ENCODE measurements at places on chromosomes 11 and 22.

DNA sequence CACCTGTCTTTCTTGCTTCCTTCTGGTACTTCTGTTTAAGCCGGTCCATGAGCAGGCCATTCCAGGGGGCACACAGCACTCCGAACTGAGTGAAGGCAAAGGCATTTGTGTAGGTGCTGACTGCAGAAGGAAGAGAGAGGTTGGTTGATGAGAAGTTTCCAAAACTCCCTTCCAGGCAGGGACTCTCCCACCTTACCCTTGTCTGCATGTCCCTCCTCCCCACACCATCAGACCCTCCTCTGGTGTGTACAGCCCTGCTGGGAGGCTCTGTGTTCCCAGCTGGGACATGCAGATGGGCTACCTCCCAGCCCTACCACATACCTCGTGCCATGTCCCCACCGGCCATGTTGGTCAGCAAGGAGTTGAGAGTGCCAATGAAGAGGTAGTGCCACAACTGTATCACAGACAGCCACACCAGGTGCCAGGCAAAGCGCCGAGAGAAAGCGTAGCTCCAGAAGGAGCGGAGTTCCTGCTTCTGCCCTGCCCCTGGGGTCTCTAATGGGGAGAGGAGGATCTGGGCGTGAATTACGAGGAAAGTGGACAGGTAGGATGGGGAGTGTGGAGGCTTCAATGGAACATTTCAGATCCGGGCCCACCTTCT, 12.2 kb downstream of the SLC43A3 start:
- no peak for DNase-seq

DNA sequence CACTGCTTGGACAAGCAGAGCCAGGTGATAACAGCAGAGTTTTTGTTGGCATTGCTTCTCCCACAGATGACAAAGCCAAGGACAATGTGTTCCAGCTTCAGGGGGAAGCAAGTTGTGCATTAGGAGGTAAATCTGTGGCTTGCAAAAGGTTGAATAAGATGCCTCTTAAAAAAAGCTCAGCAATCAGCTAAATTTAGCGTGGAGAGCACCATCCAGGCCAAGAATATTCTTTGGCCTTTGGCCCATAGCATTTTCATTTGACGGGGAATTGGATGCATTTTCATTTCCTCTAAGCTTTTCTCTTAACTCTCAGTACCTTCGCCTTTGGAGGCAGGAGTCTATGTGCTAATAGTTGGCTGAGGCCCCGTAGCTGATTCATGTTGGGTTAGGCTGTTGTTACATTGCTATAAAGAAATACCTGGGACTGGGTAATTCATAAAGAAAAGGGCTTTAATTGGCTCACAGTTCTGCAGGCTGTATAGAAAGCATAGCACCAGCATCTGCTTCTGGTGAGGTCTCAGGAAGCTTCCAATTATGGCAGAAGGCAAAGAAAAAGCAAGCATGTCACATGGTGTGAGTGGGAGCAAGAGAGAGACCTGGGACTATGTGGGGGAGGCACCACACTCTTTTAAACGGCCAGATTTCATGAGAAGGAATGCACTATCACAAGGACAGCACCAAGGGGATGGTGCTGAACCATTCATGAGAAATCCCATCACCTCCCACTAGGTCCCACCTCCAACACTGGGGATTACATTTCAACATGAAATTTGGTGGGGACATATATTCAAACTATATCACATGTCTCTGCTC, 350.1 kb upstream of the C11orf87 start:
- DNase-seq: no peak

DNA sequence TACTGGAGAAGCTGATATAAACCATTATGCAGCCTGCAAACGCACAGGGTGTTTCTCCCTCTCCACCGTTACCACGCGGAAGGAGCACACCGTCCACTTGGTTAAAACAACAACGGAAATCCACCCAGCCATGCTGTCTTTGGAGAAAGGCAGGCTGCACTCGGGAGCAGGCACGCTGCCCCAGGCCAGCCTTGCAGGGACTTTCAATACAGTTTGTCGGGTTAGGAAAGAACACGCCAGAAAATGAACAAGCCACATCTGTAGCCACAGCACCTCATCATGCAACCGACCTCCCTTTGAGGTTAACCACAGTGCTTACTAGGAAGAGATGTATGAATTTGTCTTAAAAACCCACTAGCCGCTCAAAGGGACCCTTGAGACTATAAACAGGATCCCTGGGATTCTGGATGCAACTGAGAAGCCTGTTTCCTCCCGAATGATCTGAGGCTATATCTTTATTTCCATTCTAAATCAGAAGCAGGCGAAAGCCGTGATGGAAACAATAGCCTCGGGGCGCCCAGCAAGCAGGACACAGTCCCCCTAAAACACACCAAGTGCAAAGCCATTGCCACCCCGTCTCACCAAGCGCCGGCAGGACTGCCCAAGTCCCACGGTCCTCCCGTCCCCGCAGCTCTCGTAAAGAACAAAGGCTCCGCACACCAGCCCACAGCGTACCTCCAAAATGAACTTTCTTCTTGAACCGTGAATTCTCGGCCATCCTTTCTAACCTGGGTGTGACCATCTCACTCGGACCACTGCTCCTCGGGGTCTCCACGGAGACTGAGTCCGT, 318.9 kb downstream of the CTTN start:
- no peak for DNase-seq

- DNase-seq: no peak
Measured at GRCh38 chr11:79274636-79275331, 166.0 kb downstream of the TENM4 start.

- no peak for DNase-seq
Measured at GRCh38 chr22:45334528-45334927, 24.8 kb downstream of the FAM118A start.

DNA sequence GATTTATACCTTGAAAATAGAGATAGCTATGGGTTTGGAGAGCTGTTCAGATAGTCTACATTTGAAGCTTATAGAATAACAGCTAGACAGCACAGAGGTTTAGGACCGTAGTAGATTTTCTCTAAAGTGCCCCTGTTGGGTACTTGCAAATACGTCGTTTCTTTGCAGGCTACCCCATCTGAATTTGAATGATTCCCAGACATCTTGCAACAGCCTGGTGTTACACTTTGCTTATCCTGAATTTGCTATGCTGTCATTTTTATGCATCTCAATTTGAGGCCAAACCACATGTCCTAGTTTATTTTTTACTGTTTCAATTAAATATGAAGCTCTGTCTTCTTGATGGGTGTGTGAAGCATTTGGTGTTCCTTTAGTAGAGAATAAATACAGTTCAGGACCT, 142.1 kb downstream of the WNT11 start:
- DNase-seq: no peak

GRCh38 chr22:21073023-21073422, 27.3 kb downstream of the LRRC74B start:
- no peak for DNase-seq

DNA sequence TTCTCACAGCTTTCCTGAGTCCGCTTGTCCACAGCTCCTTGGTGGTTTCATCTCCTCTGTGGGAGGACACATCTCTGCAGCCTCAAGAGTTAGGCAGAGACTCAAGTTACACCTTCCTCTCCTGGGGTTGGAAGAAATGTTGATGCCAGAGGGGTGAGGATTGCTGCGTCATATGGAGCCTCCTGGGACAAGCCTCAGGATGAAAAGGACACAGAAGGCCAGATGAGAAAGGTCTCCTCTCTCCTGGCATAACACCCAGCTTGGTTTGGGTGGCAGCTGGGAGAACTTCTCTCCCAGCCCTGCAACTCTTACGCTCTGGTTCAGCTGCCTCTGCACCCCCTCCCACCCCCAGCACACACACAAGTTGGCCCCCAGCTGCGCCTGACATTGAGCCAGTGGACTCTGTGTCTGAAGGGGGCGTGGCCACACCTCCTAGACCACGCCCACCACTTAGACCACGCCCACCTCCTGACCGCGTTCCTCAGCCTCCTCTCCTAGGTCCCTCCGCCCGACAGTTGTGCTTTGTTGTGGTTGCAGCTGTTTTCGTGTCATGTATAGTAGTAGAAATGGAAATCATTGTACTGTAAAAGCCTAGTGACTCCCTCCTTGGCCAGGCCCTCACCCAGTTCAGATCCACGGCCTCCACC, 11.7 kb downstream of the RASD2 start:
- DNase-seq: peak; percentile 73

GRCh38 chr11:125376856-125377255, 119.2 kb downstream of the FEZ1 start:
- DNase-seq: no peak

GRCh38 chr11:125201525-125202141, 37.1 kb downstream of the PKNOX2 start:
- DNase-seq: peak; percentile 9

DNA sequence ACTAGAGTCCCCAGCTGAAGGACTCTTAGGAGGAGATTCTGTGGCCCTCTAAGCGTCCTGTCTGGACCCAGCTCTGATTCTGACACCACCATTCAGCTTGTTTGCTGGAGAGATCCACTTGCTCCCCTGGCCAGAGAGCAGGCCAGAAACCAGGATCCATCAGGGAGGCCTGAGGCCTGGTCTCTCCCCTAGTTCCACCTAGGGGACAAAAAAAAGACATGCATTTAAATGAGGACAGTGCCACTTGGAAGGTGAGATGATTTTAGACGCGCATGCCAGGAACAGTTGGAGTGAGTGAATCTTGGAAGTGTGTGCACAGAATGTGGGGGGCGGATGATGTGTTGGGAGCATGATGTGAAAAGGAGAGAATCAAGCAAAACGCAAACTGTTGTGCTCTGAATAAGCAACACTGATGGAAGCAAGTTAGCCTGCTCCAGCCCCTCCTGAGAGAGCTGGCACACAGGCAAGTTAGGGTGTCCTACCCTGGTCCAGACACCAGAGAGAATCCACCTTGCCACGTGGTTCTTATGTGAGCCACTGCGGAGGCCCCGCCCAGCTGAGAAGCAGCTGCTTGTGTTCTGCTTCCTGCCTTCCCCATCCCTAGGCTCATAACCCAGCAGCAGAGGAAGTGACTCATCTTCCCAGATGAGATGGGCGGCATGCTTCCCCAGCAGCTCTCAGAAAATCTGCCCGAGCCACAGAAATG, 8.0 kb upstream of the SLCO2B1 start:
- peak; percentile 77 for DNase-seq

DNA sequence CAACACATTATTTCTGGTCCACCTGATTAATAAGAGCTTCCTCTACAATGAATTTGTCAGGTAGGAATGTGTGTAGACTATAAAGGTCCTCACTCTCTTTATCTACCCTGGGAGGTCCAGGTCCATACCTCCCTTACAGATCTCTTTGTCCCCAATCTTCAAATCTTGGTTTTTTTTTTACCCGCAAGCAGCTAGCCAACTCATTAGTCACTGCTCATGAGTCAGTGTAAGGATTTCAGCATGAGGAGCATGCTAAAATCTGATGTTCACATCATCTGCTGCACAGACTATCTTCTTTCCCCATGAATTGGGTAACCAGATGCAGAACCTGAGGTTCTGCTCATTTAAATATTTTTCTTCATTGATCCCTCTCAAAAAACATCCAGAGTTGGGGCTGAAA, 397.0 kb upstream of the ISX start:
- no peak for DNase-seq

DNA sequence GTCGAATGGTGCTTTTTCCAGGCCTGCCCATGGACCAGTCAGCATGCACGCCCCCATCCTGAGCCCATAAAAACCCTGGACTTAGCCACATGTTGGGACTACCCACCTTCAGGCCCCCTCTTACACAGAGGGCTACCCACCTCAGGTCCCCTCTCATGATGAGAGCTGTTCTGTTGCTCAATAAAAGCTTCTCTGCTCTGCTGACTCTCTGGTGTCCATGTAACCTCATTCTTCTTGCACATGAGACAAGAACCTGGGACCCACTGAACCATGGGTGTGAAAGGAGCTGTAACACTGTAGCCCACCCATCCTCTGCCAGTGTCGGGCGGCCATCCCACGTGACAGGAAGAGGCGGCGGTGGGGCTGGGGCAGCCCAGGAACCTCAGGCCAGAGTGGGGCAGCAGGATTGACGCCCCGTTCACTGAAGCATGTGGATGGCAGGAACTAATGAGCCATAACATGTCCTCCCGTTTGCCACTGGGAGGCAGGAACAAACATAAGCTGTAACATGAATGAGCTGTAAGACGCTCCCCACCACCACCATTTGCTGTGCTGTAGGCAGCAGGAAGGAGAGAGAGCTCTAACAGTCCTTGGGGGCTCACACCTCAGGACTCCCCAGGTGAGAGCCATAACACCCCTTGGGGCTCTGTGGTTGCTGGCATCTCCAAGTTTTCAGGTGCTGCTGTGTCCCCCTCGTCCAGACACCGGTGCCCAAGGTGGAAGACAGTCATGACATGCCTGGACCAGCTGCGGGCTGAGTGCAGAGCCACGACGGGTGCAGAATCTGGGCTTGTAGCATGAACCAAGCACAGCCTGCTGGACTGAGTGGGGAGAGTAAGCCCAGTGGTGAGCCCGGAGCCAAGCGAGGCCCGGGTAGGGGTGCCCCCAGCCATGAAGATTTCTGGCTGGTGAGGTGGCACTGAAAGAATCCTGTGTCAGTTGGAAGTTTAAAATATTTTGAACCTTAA, 69.4 kb downstream of the MCHR1 start:
- no peak for DNase-seq

DNA sequence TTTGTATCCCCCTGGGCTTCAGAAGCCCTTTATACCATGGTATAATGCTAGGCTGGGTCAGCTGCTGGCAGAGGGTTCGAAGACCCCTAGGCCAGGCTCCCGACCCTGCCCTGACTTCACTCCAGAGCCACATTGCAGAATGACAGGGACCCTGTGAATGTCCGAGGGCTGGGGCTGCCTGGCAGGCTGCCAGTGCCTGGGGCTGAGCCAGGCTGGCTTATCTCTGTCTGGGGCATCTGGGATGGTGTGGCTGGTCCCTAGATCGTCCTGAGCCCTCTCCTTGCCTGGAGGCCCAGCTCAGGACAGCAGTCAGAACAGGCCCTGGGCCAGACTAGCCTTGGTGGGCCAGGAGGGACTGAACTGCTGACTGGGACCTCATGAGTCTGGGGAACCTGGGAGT, 3.7 kb downstream of the ZDHHC8 start:
- DNase-seq: no peak

DNA sequence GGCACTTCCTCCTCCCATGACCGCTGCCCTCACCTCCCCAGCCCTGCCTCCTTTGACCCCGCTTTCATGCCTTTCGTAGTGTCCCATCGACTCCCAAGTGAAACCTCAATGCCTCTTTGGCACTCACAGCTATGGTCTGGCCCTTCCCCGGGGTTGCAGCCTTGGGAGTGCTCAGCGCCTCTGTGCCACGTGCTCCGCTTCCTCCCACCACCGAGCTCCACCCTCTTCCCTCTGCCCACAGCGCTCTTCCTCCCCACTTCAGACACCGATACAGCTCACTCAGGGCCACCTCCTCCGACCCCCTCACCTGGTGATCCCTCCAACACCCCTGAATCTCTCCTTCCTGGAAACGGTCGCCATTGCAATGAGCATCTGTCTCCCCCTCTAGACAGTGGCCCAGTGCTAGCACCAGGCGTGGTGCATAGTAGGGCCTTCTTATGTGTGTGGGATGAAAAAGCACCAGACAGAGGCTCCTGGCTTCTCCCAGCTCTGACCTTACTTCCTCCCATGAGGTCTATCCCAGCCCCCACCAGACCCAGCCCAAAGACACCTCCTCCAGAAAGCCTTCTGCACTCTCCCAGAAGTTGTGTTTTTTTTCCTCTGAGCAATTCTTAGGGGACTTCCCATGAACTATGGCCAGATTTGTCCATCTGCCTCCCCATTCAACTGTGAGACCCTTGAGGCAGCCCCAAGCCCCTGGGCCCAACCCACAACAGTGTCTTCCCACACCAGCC, 16.4 kb upstream of the SCGB1A1 start:
- no peak for DNase-seq

Data from Karpas-422 (cell line).